Activated CD8-positive, alpha-beta memory T cell treated with anti-CD3 and anti-CD28 coated beads for 4 hours (primary cell): ENCODE measurements at places on chromosomes 1 and 21.
A peak's percentile ranks its signal among the peaks of the same experiment; 100 is the strongest.

DNA sequence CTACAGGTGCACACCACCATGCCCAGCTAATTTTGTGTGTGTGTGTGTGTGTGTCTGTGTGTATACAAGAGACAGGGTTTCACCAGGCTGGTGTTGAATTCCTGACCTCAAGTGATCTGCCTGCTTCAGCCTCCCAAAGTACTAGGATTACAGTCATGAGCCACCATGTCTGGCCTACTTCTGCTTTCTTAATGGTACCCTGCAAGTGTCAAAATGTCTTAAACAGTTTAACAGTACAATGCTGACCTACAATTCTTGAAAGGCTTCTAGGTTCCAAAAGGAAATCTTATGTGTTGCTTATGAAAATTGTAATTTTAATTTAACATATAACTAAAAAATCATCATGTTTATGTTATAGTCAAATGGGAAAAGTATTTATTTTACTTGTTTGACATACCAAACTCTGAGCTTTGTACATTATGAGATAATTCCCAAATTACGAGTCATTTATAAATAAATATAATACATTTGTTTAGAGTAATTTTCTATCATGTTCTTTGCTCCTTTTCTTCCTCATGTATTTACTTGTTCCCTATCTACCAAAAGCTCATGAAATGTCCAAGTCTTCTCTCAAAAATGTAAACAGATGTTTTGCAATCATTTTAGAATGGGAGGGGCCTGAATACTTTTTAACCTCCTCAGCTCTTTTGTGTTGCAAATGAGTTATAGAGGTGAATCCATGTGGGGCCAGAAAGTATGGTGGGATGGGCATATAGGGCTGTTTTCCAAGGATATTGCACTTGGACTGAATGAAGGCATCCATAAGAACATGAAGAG is 8.4 kb upstream of the VCAM1 start:
- DNase-seq = no peak

GRCh38 chr21:44666401-44667320 is at the start of gene KRTAP12-2:
Gene KRTAP12-2, minus strand, starts transcription at chr21:44666927. Its CDS starts 41 bp downstream, at chr21:44666886.
- DNase-seq = no peak

DNA sequence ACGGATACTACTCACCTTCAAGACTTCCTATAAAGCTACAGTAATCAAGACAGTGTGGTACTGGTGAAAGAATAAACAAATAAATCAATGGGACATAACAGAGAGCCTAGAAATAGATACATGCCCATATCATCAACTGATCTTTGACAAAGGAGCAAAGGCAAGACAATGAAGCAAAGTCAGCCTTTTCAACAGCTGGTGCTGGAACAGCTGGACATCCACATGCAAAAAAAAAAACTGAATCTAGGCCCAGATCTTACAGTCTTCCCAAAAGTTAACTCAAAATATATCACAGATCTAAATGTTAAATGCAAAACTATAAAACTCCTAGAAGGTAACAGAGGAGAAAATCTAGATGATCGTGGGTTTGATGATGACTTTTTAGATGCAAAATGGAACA is 170.3 kb downstream of the MIS18A start:
- DNase-seq = no peak

DNA sequence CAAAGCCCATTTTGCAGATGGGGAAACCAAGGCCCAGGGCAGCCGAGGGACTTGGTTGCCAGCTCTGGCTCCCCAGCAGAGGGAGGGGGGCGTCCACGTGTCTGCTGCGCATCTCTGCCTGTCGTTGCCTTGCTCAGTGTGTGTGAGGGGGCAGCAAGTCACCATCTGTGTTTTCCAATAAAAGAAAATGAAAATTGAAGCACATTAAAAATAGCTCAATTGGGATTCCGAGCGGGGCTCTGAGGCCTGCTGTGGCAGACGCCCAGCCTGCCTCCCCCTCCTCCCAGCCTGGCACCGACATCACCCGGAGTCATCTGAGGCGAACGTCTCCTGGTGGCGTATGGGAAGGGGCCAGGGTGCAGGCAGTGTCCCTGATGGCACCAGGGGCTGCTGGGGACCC is 51.2 kb downstream of the EPHB2 start:
- DNase-seq = no peak

- no peak for DNase-seq
Measured at GRCh38 chr21:41825216-41825615, 53.9 kb downstream of the PRDM15 start.

DNA sequence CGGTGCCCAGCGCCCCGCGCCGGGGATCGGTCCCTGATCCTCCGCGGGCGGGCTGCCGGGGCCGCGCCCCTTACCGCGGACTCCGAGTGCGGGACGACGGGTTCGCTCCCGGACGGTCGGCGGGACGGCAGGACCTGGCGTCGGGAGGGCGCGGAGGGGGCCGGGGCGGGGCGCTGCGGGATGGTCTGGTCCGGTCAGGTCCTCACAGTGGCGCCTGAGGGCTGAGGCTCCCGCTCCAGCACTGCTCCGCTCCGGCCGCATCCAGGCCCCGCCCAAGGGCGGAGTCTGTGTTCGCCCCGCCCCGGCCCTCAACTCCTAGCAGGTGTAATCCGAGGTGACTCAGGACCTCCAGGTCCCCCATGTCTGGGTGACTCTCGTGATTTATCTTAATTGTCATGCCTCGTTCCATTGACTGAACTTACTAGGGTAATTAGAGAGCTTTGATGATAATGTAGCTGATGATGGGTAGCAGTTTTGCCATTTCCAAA is at the start of gene RAB3B:
RAB3B (minus strand) TSS at position 223 of the 488 bp plus-strand sequence. CDS start 13,583 bp downstream, outside the sequence.
- DNase-seq = peak; percentile 75

DNA sequence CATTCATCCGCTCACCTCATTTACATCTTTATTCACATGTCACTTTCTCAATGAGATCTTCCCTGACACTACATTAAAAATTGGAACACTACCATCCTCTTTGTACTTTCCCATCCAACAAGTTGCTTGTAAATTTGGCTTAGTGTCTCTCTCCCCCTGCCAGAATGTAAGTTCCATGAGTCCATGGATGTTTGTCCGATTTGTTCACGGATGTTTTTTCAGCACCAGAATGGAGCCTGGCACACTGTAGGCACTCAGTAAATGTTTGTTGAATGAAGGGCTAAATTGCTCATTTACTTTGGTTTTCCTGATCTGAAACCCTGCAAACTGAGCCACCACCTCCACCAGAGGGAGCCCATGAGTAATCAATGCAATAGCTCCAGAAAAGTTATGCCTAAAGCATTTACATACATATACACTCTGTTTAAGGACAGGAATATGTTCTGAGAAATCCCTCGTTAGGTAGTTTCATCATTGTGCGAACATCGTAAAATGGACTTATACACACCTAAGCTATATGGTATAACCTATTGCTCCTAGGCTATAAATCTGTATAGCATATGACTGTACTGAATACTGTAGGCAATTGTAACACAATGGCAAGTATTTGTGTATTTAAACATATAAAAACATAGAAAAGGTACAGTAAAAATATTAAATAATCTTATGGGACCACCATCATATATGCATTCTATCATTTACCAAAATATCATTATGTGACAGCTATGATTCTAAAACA is 2.8 kb upstream of the EYA3 start:
- peak; percentile 59 for DNase-seq

GRCh38 chr1:41353744-41354143 is 7.5 kb upstream of the FOXO6 start:
- no peak for DNase-seq

GRCh38 chr21:41390043-41390639 is 28.3 kb downstream of the MX2 start:
- DNase-seq = no peak

DNA sequence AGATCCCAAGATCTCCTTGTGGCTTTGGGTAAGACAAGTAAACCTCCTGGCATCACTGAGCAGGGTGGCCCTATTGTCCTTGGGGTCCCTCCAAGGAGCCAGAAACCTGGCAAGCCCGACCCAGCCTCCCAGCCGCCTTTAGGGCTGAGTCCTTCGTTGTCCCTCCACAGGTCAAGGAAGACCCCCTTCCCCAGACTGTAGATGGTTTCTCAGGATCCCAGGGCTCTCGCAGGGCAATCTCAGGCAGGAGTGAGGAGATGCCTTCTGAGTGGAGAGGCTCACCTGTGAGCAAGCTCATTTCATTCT is 71.6 kb upstream of the CSF3R start:
- no peak for DNase-seq

DNA sequence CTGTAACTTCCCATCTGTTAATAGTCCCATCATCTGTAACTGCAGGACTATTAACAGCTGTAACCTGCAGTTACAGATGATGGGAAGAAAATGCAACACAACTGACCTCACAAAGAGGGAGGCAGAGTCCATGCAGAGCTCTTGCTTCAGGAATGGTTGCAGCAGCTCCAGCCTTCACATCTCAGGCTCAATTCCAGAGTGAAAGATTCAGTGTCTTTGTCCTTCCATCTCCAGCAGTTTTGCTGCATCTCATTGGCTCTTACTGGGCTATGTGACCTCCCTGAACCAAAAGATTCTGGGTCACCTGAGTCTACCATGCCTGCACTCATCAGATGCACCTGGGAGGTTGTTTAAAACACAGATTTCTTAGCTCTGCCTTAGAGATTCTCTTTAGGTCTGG is 686.7 kb downstream of the MATN1 start:
- no peak for DNase-seq

DNA sequence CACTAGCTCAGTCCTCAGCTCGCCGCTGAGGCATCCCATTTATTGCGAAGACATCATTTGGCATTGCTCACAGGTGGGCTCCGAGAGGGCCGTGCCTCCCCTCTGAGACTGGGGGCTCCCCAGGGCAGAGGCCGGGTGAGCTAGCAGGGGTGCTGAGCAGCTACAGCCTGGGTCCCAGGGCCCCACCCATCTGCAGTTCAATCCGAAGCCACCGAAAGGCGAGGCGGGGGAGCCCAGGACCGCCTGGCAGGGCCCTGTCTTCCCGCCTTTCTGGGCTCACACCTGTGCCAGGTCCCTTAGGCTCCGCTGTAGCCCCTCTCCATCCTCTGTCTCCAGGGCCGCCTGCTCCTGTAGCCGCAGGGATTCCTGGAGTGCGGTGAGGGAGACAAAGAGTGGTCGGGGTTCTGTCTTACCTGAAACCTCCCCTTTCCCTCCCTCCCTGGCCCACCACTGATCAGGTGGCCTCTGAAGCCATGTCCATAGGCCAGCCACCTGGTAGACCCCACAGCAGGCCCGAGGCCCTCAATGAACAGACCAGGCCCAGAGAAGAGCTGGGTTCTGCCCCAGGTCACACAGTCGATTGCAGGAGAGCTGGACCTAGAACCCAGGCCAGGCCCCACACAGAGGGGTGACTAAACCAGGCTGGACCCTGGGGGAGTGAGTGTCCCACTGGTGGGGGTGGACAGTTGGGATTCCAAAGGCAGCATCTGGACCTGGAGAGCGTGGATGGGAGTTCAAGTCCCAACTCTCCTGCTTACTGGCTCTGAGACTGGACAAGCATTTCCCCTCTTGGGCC is 18.1 kb upstream of the NBPF1 start:
- DNase-seq = no peak

DNA sequence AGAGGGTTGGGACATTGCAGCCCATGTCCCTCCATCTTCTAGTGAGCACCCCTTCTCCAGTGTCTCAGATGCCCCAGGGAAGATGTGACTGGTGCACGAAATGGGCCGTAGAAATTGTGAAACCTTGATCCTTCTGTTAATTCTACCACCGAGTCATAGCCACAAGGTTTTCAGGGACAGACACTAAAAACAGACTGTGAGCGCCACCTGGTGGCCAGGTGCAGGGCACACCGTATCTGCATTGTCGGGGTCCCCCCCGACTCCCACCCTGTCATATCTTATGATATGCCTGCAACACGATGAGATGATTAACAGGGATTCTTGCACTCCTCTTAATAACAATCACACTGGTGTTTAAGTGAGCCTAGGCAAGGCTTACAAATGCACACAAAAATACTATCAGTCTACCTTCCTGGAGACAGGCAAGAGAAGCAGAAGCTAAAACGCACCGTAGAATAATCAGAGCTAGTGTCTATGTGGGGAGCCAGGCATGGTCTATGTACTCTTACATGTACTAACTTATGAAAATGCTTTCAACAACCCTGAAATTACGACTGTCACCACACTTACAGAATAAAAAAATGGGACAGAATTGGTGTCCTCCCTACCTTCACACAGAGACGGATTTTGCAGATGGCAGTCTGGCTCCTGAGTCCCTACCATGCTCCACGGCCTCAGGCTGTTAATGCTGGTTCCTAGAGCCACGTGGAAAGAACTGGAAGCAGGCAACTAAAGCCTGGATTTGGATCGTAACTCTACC is 57.9 kb downstream of the FHAD1 start:
- peak; percentile 38 for DNase-seq

DNA sequence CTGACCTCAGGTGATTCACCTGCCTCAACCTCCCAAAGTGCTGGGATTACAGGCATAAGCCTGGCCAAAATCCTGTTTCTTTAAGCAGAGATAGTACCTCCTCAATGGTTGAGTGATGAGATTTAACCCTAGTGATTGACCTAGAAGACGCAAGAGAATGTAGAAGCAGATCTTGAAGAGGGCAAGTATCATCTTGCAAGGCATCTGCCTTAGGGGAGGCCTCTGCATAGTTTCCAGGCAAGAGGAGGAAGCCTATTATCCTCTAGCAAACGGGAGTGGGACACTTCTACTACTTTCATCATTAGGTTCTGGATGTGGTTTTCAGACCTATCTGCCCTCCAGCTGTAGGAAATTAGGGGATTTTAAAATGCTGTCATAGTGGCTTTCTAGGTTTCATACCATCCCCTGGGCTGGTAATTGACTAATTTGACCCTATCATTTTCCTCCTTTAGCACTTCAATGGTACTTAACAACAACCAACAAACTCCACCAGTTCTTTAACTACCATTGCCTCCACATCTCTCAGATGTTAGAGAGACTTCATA is 10.0 kb upstream of the TRIM62 start:
- DNase-seq = no peak

GRCh38 chr1:2952371-2952770 is 68.9 kb upstream of the ACTRT2 start:
- no peak for DNase-seq
